Effector CD4-positive, alpha-beta T cell (primary cell): ENCODE measurements at places on chromosomes 7 and 10.
A peak's percentile ranks its signal among the peaks of the same experiment; 100 is the strongest.

DNA sequence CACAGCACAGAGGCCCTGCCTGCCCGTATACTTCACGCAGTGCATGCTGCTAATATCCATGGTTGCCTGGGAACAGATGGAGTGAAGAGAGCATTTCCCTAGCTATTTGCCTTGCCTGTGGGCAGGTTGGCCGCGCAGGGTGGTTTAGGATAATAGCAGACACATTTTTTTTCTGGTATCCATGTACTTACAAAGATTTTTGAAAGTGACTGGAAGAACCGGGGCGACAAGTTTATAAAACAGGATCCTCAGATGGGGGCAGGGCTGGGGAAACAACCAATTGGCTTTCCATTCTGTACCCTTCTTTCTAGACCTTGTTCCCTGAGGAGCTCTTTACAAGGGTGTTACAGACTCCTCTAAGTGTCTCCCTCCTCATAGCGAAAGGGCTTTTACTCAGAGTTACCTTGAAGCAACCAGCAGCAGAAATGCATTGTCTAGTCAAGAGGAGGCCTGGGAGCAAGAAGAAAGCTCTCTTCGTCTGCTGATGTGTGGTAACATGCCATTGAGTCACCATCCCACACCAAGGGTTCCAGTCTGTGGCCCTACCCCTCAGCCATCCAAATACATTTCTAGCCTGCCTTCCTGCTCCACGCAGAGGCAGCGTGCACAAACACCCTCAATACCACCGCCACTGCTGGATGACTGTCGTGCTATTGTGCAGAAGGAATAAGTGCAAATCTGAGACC, 31.5 kb downstream of the MTURN start:
- no peak for DNase-seq

DNA sequence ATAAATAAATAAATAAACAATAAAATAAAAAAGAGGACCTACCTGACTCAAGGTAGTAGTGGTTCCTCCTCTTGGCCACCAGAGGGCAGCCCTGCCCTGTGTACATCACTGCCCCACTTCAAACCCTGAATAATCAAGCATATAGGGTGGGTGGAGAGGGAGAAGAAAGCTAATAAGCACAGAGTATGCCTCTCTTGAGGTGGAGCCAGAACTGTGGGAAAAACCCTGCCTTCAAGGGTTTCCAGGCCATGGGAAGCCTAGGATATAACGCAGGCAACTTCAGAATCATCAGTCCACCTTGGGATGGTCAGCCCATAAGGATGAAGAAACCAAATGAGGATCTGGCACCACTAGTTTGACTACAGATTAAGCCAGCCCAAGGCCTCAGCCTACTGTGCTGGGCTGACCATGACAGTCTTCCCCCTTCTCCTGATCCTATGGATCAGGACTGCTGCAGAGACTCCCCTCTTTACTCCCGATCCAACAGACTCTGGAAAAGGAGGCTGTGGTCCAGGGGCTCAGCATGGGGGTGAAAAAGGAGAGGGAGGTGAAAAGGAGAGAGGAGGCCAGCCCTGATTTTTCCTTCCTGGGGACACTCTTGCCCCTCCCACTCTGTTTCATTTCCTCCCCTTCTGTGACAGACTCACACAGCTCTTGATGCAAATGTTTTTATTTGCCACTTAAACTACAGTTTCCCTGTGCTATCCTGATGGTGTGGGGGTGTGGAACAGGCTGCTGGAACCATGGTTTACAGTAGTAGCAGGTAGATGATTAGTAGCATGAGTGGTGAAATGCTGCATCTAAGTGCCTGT, 10.1 kb downstream of the AVPI1 start:
- DNase-seq, result peak; percentile 42

DNA sequence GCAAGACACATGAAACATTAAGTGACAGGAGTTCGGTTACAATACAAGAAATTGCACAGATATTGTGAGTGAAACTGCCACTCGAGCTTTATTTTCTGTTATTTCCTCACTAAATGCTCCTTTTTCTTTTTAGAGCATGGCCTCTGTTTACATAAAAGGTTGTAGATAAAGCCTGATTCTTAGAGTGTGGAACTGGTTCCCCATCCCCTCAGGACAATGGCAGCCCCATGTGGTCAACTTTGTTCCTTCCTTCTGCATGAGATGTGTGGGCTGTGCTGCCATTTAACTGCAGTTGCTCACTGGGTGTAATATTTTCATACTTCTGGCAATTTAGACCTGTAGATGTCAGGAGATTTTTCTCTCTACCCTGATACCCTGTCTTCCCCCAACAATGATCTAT, 70.2 kb downstream of the LRGUK start:
- no peak for DNase-seq

GRCh38 chr7:73851410-73852338, 9.3 kb upstream of the TMEM270 start:
- no peak for DNase-seq

DNA sequence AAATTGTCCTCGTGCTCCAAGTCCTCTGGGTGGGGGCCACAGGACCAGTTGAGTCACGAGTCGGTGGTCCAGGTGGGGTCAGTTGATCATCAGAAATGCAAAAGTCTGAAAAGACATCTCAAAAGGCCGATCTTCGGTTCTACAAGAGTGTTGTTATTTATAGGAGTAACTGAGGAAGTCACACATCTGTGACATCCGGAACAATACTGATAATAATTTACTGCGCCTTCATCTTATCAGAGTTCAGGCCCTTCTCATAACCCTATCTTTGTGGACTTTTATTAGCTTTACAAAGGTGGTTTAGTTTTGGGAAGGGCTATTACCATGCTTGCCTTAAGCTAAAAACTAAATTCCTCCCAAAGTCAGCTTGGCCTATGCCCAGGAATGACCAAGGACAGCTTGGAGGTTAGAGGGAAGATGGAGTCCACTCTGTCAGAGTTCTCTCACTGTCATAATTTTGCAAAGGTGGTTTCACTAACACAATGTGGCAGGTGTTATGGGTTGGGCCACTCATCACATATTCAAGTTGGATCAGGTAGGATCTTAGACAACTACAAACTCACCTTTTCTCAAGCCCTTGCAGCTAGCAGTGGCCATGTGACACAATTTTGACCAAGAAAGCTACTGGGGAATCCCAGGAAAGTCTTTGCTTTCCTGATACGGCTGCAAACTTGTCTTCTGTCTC, 54.7 kb upstream of the CHST3 start:
- DNase-seq, result no peak

GRCh38 chr10:15370856-15371701, at the start of gene FAM171A1:
Gene FAM171A1 (minus strand): TSS chr10:15371289. CDS start chr10:15371052, 237 bp downstream.
- peak; percentile 47 for DNase-seq

DNA sequence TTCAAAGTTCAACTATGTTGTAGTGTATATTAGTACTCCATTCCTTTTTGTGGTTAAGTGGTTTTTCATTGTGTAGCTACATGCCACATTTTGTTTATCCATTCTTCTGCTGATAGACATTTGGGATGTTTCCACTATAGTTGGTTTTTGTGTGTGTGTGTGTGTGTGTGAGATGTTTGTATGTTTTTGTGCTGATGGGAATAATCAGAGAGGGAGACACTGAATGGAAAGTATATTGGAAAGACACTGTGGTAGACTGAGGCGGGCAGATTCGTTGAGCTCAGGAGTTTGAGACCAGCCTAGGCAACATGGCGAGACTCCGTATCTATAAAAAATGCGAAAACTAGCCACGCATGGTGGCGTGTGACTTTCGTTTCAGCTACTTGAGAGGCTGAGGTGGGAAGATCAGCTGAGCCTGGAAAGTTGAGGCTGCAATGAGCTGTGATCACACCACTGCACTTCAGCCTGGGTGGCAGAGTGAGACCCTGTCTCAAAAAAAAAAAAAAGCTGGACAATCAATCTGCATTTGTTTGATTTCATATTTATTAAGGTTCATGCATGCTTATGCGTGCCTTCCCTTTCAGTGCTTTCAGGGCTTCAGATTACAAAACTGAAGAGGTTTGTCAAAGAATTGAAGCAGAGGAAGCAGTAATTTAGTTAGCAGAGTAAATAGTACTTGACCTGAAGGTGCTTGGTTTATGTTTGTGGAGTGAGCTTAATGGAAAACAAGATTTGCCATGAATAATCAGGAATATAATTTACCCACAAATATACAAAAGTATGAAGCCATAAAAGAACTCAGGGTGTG, 14.7 kb downstream of the SEC24C start:
- no peak for DNase-seq

DNA sequence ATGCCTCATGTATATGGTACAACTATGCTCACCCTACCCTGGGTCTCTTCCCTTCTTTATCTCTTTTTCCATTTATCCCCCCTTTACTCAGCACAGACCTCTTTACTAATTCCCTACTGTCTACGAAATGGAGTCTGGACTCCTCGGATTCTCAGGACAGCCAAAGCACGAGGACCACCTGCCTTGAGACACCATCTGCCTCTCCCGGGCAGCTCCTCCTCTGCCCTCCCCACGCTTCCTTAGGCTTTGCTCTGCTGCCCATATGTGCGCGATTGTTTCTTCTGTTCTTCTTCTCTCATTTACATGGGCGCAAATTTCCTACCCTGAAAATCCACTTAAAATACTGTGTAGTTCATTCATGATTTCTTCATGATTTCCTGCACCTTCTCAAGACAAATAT, 62.7 kb upstream of the STK17A start:
- DNase-seq, result no peak

- DNase-seq, result no peak
These were observed 194.4 kb upstream of the IMMP2L start for GRCh38 chr7:111756687-111757178.

DNA sequence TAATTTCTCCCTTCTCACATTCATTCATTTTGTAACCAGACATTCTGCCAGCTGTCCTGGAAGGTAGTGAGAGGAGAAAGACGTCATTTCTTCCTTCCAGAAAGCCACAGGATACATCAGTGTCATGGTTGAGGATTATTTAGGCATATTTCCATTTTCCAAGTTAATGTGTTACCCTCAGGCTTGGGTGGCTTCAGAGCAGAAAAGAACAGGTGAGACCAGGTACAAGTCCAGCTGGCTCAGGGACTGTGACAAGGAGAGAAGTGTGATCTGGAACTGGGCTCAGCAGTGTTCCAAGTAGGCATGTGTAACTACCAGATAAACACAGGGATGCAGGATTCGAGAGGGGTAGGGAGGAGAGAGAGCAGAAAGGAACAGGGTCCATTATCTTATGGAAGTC, 386.9 kb downstream of the GALNT17 start:
- DNase-seq, result no peak

DNA sequence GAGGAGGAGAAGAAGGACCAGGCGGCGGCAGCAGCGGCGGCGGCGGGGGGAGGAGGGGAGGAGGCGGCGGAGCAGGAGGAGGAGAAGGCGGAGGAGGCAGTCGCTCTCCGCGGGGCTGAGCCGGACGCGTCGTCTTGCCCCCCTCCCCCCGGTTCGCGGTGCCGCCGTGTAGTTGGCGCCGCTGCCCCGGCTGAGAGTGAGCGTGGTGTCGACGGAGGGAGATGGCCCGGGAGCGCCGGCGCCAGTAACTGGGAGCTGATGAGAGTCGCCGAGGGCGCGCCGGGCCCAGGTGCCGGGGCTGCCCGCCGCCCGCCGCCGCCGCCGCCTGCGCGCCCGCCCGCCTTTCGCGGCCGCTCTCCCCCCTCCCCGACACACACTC, 257 bp downstream of the WAC start:
- no peak for DNase-seq

DNA sequence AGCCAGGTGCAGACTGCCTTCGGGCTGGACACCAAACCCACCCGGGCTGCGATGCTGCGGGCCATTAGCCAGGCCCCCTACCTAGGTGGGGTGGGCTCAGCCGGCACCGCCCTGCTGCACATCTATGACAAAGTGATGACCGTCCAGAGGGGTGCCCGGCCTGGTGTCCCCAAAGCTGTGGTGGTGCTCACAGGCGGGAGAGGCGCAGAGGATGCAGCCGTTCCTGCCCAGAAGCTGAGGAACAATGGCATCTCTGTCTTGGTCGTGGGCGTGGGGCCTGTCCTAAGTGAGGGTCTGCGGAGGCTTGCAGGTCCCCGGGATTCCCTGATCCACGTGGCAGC, 50.0 kb downstream of the VWA2 start:
- DNase-seq, result no peak

DNA sequence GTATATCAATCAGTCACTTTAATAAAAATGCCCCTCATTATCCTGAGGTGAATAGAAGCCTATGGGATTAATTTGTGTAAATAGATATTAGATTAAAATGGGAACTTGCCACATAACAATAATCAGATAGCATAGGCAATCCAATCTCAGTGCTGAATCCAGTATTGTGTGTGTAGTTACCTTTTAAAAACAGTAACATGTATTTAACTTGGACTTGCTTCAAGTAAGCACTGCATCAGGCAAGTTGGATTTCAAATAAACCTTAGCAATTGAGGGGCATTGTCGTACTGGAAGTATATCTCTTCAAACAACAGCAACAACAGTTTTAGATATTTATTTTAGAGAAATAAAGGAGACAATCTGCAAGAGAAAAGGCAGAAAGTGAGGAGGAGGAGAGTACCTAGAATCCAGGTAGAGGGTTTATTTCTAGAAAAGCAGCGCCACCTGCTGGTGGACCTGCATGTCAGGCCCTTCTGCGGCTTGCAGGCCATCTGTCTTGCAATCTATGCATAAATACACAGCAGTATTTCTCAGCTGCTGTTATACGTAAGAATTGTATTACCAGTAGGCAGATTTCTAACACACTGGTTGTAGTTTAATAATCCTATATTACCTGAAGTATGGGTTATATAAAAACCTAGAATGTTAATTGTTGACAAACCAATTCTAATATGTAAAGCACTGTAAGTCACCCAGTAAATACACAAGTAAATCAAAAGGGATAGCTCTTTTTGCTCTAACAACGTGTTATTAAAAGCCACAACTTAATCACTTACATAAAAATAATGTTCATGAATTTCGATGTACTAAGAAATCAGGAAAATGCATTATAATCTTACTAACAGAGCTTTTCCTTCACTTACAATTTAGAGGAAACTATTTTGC, 652.8 kb downstream of the KCNMA1 start:
- peak; percentile 44 for DNase-seq

GRCh38 chr10:52940921-52941320, 168.3 kb upstream of the MBL2 start:
- no peak for DNase-seq

- no peak for DNase-seq
These were observed 117.8 kb downstream of the TES start for GRCh38 chr7:116328161-116328560.

- DNase-seq, result no peak
These were observed 29.4 kb upstream of the TNRC18 start for GRCh38 chr7:5452937-5453540.
